ENCODE measurements at places on chromosomes 6 and 20. TPM values are rescaled to one million over a fixed set of nuclear protein-coding genes. Genes with fewer than 3 reads are reported as not detected.

- no peak overlapping the region for H3K27ac ChIP-seq
- no peak for DNase-seq
- H3K27me3 ChIP-seq, result peaks cover 2% of the 10 kb centered on the region
- H3K4me1 ChIP-seq, result no peaks in the 10 kb centered on the region
Observed at GRCh38 chr6:40492187-40492586, 95.0 kb downstream of the LRFN2 start.

- no peak for DNase-seq
- no peak overlapping the region for H3K27ac ChIP-seq
- H3K4me3 ChIP-seq, result no peak overlapping the region
- H3K36me3 ChIP-seq, result no peaks in the 10 kb centered on the region
- no peaks in the 10 kb centered on the region for H3K4me1 ChIP-seq
Observed at GRCh38 chr6:148175550-148176188, 167.0 kb upstream of the SASH1 start.

DNA sequence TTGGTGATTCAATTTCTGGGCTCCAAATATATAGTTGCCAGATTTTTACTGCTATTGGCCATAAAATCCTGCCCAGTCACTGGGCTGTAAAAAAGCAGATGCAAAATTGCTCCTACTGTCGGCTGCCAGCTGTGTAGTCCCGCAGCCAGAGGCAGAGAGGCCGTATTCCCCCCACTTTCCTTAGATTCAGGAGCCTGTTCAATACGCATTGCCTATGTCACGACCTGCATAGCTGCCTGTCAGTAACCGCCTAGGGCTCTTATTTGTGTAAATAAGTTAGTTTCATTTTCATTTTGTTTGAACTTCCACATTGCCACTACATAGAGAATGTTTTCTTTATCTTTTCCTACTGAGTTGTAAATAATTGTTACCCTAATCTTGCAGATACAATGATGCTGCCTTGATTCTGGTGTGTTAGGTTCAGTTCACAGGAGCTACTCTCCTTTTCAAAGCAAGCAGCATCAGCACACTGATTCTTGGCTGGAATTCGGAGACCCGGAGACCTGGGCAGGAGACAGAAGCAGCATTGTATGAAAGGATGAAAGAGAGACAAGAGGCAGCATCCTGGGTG, 46.0 kb upstream of the UST start:
- peak overlapping the region; percentile 75 for H3K4me3 ChIP-seq
- DNase-seq, result peak; percentile 41
- H3K36me3 ChIP-seq, result no peaks in the 10 kb centered on the region
- peaks cover 3% of the 10 kb centered on the region for H3K27me3 ChIP-seq

DNA sequence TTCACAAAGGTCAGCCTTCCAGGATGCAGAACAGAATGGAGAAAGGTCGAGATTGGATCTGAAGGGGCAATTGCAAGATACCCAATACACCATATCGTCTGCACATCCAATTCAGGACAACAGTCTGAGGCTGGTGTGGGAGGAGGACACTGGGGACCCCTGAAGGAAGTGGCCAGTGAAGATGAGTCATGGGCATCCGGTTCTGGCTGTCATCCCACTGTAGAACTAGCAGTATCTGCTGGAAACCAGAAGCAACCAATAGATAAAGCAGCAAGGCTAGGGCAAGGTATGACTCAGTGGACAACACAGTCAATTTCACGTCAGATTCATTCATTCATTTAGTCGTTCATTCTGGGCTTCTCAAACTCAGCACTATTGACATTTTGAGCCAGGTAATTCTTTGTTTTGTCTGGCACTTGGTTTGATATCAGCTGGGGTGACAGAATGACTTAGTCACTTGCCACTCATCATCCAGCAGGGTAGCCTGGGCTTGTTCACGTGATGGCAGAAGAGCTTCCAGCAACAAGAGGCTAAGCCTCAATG, 30.3 kb upstream of the SHLD1 start:
- DNase-seq, result no peak
- no peak overlapping the region for H3K27ac ChIP-seq
- H3K4me3 ChIP-seq, result no peak overlapping the region
- H3K4me1 ChIP-seq, result peaks cover 26% of the 10 kb centered on the region

Gene PEX3
- total RNA-seq, result 14.5 TPM

DNA sequence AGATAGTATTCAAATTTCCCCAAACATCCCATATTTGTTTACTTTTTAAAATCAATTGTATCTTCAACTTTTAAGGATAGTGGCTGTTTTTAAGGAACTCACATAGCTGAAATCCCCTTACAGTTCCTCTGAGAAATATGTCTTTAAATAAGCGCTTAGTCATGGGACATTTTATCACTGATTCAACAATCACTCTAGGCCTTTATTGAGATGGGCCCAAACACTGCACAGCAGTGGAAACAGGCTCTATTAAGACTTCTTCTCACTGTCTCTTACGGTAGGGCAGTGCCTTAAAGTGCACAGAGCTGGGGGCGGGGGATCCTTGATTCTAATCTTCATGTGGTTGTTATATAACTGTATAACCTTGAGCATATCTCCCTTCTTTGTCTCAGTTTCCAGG, 59.8 kb upstream of the RREB1 start:
- DNase-seq, result no peak
- peaks cover 8% of the 10 kb centered on the region for H3K4me1 ChIP-seq
- no peaks in the 10 kb centered on the region for H3K36me3 ChIP-seq
- H3K27me3 ChIP-seq, result peaks cover 26% of the 10 kb centered on the region
- no peak overlapping the region for H3K4me3 ChIP-seq
- H3K27ac ChIP-seq, result no peak overlapping the region

- peaks cover 48% of the 10 kb centered on the region for H3K4me1 ChIP-seq
- peak overlapping the region; percentile 89 for H3K27ac ChIP-seq
- no peaks in the 10 kb centered on the region for H3K27me3 ChIP-seq
- H3K4me3 ChIP-seq, result peak overlapping the region; percentile 87
- peaks cover 56% of the 10 kb centered on the region for H3K36me3 ChIP-seq
Observed at GRCh38 chr20:62142252-62143080, 728 bp downstream of the PSMA7 start.

Gene C6orf118
- not detected for total RNA-seq

DNA sequence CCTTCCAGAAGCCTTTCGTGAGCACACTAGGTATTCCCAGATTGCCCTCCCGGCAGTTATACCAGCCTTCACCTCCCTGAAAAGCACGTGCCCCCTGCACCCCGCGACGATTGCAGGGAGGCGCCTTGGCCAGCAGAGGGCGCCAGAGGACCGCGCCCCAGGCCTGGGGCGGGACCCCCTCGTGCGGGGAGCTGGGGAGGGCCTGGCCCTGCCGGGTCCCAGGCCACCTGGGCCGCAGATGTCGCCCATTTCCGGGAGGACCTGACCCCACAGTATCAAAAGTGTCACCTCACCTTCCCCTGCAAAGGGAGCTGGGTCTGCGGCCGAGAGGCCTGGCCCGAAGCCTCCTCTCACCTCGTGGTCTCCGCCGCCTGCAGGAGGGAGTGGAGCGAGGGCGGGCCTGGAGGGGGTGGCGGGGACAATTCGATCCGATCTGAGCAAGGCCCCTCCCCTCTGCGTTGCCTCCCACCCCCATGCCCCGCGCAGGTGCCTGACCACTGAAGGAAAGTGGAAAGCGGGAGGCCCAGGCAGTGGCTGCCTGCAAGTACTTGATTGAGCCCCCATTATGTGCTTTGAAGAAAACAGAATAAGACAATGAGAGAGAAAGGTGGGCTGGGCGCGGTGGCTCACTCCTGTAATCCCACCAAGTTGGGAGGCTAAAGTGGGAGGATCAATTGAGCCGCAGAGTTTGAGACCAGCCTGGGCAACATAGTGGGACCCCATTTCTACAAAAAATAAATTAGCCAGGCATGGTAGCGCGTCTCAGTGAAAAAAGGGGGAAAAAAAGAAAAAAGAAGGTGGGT, 3.5 kb upstream of the SNAI1 start:
- H3K36me3 ChIP-seq, result no peaks in the 10 kb centered on the region
- no peak overlapping the region for H3K27ac ChIP-seq
- peak; percentile 71 for DNase-seq
- no peak overlapping the region for H3K4me3 ChIP-seq
- peaks cover 20% of the 10 kb centered on the region for H3K27me3 ChIP-seq
- H3K4me1 ChIP-seq, result peaks cover 31% of the 10 kb centered on the region

DNA sequence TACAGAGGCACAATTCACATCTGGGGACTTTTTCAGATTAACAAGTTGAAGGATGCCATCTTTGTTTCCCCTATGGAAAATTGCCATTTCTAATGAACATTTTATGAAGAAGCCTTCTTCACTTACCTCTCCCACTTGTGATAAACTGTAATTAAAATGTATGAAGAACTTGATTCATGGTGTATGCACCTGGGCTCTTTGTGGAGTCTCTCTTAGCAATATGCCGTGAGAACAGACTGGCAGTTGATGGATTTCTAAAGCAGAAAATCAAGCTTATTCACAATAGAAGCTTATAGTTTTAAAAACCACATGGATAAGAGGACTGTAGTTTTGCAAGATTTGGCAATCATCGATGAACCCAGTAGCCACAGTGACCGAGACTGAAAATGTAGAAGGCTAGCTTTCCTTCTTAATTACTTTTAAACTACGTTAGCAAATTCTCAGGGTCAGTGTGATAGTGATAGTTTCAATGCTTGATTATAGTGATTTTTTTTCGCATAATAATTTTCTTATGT, 270.6 kb downstream of the PRL start:
- H3K27me3 ChIP-seq, result no peaks in the 10 kb centered on the region
- H3K4me1 ChIP-seq, result peaks cover 35% of the 10 kb centered on the region
- H3K36me3 ChIP-seq, result no peaks in the 10 kb centered on the region

Gene FERMT1
- total RNA-seq, result not detected

GRCh38 chr6:34557228-34557627, 1.1 kb upstream of the SPDEF start:
- no peak for DNase-seq
- H3K4me3 ChIP-seq, result no peak overlapping the region
- H3K36me3 ChIP-seq, result no peaks in the 10 kb centered on the region
- H3K4me1 ChIP-seq, result peaks cover 10% of the 10 kb centered on the region
- H3K27me3 ChIP-seq, result no peaks in the 10 kb centered on the region

- no peak overlapping the region for H3K4me3 ChIP-seq
- H3K4me1 ChIP-seq, result peaks cover 61% of the 10 kb centered on the region
- peaks cover 30% of the 10 kb centered on the region for H3K36me3 ChIP-seq
- H3K27me3 ChIP-seq, result no peaks in the 10 kb centered on the region
Observed at GRCh38 chr6:15287670-15288375, 42.0 kb downstream of the JARID2 start.

Gene RAMACL
- 0.16 TPM for total RNA-seq

GRCh38 chr6:40671001-40671693, 84.0 kb upstream of the LRFN2 start:
- no peak overlapping the region for H3K27ac ChIP-seq
- H3K27me3 ChIP-seq, result no peaks in the 10 kb centered on the region
- H3K4me1 ChIP-seq, result no peaks in the 10 kb centered on the region

DNA sequence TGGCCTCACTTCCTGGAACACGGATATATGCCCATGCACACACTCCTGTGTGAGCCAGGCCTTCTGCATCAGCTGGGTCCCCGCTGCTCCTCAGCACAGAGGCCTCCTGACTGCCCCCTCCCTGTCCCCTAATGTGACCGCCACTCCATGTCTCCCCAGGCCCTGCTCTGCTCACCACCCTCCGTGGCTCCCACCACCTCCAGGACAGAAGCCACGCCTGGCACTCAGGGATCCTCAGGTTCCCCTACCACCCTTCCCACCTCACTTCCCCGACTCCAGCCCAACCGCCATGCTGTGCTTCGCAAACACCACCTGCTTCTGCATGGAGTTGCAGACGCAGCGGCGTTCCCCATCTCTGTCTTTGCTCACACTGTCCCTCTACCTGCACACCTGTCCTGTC, 4.3 kb upstream of the SRC start:
- H3K4me1 ChIP-seq, result peaks cover 42% of the 10 kb centered on the region
- no peak for DNase-seq
- H3K27me3 ChIP-seq, result no peaks in the 10 kb centered on the region
- no peak overlapping the region for H3K4me3 ChIP-seq
- H3K36me3 ChIP-seq, result no peaks in the 10 kb centered on the region

Gene E2F1
- total RNA-seq, result 80.8 TPM

GRCh38 chr20:60090631-60091030, 132.4 kb downstream of the CDH26 start:
- no peak overlapping the region for H3K4me3 ChIP-seq
- H3K27me3 ChIP-seq, result peaks cover 39% of the 10 kb centered on the region
- peaks cover 2% of the 10 kb centered on the region for H3K4me1 ChIP-seq
- no peaks in the 10 kb centered on the region for H3K36me3 ChIP-seq
- DNase-seq, result no peak

DNA sequence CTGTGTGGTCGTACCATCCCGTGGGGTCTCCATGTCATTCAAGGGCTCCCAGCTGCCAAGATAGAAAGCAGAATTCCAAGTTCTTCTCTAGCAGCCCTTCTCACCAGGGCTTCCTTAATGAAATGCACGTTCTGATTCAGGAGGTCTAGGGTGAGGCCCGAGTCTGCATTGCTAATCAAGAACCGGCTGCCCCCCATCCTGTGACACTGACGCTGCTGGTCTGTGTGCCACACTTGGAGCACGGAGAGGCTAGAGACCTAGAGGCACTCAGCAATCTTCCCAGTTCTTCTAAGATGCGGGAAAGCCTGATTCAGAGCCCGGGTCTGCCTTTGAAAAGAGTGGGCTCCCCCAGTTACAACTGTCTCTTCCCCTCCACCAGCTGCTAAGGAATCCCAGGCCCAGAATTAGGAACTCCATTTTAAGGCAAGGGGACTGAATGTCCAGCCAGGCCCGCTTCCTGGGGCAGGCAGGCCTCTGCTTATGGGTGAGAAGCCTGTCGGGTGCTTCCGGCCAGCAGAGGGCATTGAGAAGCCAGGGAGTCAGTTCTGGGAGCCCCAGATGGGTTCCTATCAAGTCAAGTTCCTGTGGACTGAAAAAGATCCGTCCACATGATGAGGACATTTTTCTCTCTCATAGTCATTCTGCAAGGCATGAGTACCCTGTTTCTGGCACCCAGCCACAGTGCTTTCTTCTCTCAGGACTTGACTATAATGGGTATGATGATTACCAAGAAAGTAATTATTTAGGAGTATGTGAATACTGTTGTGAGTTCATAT, 69.8 kb upstream of the RIN2 start:
- no peaks in the 10 kb centered on the region for H3K4me1 ChIP-seq
- H3K4me3 ChIP-seq, result no peak overlapping the region
- H3K36me3 ChIP-seq, result no peaks in the 10 kb centered on the region
- no peaks in the 10 kb centered on the region for H3K27me3 ChIP-seq
- no peak for DNase-seq
- no peak overlapping the region for H3K27ac ChIP-seq

- H3K27me3 ChIP-seq, result peaks cover 3% of the 10 kb centered on the region
- H3K4me1 ChIP-seq, result peaks cover 8% of the 10 kb centered on the region
- H3K27ac ChIP-seq, result no peak overlapping the region
- no peak overlapping the region for H3K4me3 ChIP-seq
Observed at GRCh38 chr20:59994697-59995122, 36.5 kb downstream of the CDH26 start.

Gene CCM2L
- total RNA-seq, result not detected

- no peak for DNase-seq
- no peak overlapping the region for H3K4me3 ChIP-seq
- H3K4me1 ChIP-seq, result no peaks in the 10 kb centered on the region
- peaks cover 27% of the 10 kb centered on the region for H3K27me3 ChIP-seq
- no peaks in the 10 kb centered on the region for H3K36me3 ChIP-seq
- H3K27ac ChIP-seq, result no peak overlapping the region
Observed at GRCh38 chr20:46740214-46740609, 30.8 kb downstream of the SLC2A10 start.

GRCh38 chr20:25017257-25017803, 24.8 kb upstream of the APMAP start:
- peaks cover 2% of the 10 kb centered on the region for H3K36me3 ChIP-seq
- no peaks in the 10 kb centered on the region for H3K27me3 ChIP-seq
- H3K4me3 ChIP-seq, result no peak overlapping the region
- no peak for DNase-seq
- H3K4me1 ChIP-seq, result peaks cover 4% of the 10 kb centered on the region

All from activated CD8-positive, alpha-beta T cell treated with anti-CD3 and anti-CD28 coated beads, Interleukin-2, amount 10 ng/mL, durations not matched to agents 7 days and 5 days (primary cell).